ENCODE measurements at places on chromosomes 2 and 18.

DNA sequence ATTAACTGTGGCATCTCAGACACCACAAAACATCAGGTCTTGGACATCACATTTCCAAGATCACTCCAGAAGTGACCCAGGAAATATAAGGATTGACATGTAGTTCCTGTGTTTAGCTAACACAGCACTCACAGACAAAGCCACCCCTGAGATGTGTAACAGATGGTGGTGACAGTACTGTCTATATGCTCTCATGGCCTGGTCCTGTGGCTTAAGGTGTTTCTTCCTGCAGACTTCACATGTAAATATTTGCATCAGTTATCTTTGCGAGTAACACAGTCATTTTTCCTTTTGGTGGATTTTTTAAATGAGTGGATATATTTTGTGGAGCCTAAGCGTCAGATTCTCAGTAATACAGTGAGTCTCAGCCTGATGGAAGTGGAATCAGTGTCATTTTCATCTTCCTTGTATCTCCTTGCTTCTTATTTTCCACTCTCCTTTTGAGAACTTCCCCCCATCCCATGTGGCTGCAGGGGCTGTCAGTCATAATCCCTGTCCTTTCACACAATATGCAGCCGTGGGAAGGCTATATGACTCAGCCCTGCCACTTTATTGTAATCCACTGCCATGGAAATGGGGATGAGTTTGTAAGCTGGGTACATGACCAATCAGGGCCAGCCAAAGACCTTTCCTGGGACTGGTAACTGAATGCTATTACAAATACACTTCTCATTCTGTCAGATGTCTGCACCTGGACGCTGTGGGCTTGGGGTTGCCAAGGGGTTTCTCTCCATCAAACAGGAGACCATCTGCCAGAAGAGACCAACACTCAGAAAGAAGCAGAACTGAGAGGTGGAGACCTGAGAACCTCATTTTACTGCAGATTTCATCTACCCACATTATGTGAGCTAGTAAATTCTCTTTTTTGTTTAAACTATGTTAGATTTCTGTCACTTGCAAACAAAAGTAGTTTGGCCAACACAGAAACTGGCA is 74.3 kb downstream of the ICOS start:
- H3K27ac ChIP-seq, result no peak overlapping the region
- no peak overlapping the region for H3K4me3 ChIP-seq
- H3K36me3 ChIP-seq, result no peaks in the 10 kb centered on the region

GRCh38 chr2:134676960-134677359 is 41.8 kb downstream of the TMEM163 start:
- H3K27me3 ChIP-seq, result no peaks in the 10 kb centered on the region
- no peak overlapping the region for H3K4me3 ChIP-seq
- H3K27ac ChIP-seq, result no peak overlapping the region
- H3K4me1 ChIP-seq, result no peaks in the 10 kb centered on the region
- no peaks in the 10 kb centered on the region for H3K36me3 ChIP-seq

DNA sequence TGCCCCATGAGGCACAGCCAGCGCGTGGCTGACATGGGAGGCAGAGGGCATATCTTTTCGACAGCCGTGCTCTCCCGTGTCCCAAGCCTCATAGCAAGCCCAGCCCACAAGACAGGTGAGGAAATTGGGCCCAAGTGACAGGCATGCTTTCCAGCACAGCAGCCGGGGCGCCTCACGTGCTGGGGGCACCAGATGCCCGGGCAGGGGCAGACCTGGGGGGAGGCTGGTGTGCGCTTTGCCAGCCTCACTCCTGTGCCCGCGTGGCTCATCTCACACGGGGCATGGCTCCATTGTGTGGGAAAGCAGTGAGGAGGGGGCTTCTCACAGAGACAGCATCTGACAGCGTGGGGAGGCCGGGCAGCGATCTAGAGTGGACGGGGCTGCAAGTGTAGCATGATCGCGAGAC is 93.2 kb downstream of the USP40 start:
- H3K4me1 ChIP-seq, result no peaks in the 10 kb centered on the region
- no peak overlapping the region for H3K27ac ChIP-seq
- H3K4me3 ChIP-seq, result no peak overlapping the region
- H3K27me3 ChIP-seq, result no peaks in the 10 kb centered on the region
- no peak for DNase-seq

- DNase-seq, result no peak
- no peaks in the 10 kb centered on the region for H3K27me3 ChIP-seq
- no peaks in the 10 kb centered on the region for H3K36me3 ChIP-seq
- H3K4me3 ChIP-seq, result no peak overlapping the region
- H3K27ac ChIP-seq, result no peak overlapping the region
These were observed 168.1 kb upstream of the TACR1 start for GRCh38 chr2:75367401-75367800.

- H3K27me3 ChIP-seq, result no peaks in the 10 kb centered on the region
- no peak overlapping the region for H3K4me3 ChIP-seq
- no peaks in the 10 kb centered on the region for H3K36me3 ChIP-seq
These were observed 483.9 kb upstream of the DDX18 start for GRCh38 chr2:117330641-117331040.

DNA sequence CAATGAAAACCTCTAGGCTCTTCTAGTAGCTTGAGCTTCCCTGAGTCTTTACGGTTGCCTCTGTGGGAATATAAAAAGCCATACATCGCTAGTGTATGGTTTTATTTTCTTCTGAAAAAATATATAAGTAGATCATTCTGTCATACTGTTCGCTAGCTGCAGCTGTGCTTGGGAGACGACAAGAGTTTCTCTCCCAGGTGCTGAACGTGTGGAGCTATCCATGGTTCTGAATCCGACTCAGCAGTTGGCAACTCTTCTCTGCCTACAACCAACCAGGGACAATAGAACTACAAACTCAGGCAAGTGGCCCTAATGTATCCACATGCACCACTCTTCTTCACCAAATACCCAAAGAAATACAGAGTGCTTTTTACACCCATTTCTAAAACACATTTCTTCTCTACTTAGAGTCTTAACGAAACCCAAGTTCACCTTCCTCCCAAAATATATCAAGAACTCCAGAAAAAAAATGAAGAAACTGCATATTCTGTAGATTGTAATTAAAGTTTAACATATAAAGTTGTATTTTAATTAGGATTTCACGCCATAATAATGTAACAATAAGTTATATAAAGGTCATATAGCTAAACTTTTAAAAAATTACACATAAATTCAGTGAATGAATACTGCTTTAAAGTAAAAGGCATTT is 2.2 kb upstream of the KCNH7 start:
- no peak overlapping the region for H3K27ac ChIP-seq
- no peaks in the 10 kb centered on the region for H3K36me3 ChIP-seq
- H3K27me3 ChIP-seq, result peaks cover 39% of the 10 kb centered on the region

DNA sequence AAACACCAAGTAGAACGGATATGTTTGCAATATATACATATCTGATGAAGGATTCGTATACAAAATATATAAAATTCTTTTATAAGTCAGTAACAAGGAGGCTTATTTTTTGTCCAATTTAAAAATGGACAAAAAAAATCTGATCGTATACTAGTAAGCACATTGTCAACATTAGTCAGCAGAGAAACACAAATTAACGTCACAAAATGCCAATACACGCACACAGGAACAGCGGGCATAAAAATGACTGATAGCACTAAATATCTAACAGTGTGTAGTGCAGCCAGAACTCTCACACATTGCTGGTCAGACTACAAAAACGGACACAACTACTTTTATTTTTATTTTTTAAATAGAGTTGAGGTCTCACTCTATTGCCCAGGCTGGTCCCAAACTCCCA is 69.5 kb downstream of the LAMA1 start:
- no peaks in the 10 kb centered on the region for H3K4me1 ChIP-seq
- no peak overlapping the region for H3K27ac ChIP-seq
- no peaks in the 10 kb centered on the region for H3K27me3 ChIP-seq
- DNase-seq, result no peak
- no peak overlapping the region for H3K4me3 ChIP-seq

DNA sequence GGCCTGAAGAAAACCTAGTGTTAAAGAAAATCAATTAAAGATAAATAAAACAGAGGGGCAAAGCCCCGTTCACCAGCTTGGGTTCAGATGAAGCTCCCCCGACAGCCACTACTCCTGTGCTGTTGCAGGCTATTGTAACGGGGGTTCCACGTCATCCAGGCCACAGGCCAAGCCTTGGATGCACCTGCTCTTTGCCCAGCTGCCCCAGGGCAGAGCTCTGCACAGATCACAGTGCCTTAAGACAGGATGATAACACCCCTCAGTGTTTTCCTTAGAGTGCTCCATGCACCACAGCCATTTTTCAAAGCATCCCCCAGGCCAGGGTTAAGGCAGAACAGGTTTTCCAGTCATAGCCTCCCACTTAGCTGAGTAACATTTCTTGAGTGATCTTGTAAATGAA is 32.0 kb downstream of the FASTKD2 start:
- H3K36me3 ChIP-seq, result no peaks in the 10 kb centered on the region
- no peak overlapping the region for H3K27ac ChIP-seq
- H3K27me3 ChIP-seq, result no peaks in the 10 kb centered on the region
- no peak for DNase-seq
- H3K4me1 ChIP-seq, result no peaks in the 10 kb centered on the region

DNA sequence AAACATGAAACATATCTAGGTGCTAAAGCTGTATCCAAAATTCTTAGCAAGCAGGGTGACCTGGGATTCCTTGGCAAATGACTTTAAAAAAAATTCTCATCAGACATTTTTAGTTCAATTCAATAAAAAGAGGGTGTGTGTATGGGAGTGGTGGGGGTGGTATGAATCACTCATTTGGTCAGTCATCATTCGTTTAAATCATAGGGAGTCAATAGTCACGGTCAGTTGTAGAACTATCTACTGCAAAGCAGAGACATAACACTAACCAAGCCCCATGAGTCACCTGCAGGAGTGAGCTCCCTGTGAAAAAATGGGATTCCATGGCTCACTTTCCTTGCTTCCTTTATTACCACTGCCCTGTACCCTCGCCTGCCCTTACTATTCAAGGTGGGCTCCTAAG is 380.6 kb upstream of the TCF4 start:
- H3K27ac ChIP-seq, result no peak overlapping the region
- no peaks in the 10 kb centered on the region for H3K4me1 ChIP-seq
- H3K36me3 ChIP-seq, result no peaks in the 10 kb centered on the region
- H3K4me3 ChIP-seq, result no peak overlapping the region

DNA sequence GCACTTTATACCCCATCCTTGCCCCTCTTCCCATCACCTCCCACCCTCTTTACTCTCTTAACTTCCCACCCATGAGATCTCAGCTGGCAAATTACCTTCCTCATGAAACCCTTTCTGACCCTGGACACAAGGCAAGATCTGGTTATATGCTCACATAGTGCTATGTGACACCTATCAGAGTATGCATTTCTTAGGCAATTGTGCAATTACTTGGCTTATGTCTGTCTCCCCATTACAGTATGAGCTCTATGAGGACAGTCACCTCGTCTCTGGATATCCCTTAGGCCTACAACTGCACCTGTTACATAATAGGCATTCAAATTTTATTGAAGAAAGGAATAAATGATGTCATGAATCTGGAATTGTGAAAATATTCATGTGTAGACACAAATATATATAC is 91.4 kb downstream of the ZNF385B start:
- no peaks in the 10 kb centered on the region for H3K4me1 ChIP-seq
- H3K4me3 ChIP-seq, result no peak overlapping the region
- no peaks in the 10 kb centered on the region for H3K36me3 ChIP-seq
- DNase-seq, result no peak

DNA sequence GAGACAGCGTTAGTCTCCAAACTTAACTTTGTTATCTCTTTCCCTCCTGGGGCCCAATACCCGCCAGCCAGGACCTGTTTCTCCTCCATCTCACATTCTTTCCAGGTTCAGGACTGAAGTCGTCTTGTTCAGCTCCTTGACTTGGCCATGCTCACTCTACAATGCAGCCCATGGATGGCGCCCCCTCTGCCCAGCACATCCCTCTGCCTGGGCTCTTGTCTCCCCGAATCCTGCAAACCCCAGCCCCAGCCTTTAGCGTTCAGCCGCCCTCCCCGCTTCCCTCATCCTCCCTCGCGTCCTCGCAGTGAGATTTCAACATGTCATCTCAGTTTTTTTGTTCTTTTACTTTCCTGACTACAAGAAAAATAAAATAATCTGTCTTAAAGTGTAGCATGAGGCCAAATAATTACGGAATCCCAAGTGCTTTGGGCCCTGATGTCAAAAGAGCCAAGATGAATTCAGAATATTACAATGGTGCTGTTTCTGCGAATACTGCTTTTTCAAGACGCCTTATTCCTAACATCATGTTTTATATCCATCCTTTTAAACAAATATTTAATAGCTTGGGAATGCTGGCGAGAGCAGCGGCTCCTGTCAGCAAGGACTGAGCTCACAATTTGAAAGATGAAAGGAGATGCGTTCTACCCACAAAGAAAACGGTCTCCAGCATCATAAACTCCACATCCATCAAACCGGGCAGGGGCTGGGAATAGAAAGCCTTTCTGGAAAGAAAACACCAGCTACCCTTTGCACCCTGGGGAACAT is 1.0 kb downstream of the FAM178B start:
- no peak overlapping the region for H3K27ac ChIP-seq
- H3K4me3 ChIP-seq, result no peak overlapping the region
- no peak for DNase-seq
- no peaks in the 10 kb centered on the region for H3K4me1 ChIP-seq

DNA sequence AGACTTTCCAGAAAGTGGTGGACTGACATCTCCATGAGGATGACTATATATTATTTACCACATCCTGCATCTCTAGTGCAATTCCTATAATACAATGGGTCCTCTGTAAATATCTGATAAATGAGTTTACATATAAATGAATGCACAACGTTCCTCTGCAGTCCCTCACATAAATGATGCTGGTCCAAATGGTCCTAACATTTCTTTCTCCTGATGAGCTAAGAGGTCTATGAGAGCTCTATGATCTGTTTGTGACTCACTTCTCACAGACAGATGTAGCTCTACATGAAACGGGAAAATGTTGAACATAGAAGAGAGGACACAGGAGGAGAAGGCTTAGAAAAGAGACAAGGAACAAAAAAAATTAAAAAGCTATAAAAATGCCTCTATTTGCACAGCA is 201.2 kb upstream of the PIK3C3 start:
- no peaks in the 10 kb centered on the region for H3K27me3 ChIP-seq
- no peak for DNase-seq
- H3K27ac ChIP-seq, result no peak overlapping the region
- H3K4me1 ChIP-seq, result no peaks in the 10 kb centered on the region

DNA sequence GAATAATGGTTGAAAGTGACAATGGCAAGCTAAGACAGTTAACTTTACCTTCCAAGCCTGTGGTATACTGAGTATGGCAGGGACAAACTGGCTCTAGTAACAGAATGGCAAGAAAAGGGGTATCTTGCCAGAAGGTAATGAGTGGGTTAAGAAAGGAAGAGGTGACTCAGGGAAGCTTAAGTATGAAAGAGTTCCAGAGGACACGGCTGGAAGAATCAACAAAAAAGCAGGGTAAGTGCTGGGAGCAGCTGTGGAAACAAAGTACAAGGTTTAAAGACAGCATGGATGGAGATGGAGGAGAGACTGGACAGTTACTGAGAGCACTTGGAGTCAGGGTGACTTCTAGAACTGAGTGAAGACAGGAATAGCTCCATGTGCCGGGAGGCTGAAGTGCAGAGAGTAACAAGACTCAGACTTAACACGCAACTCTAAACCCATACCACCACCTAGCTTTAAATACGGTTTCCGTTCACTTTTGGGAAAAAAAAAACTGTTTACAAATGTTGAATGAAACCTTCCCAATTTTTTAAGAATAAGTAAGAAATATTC is 69.0 kb downstream of the REV1 start:
- no peak for DNase-seq
- H3K27me3 ChIP-seq, result no peaks in the 10 kb centered on the region
- no peak overlapping the region for H3K27ac ChIP-seq
- H3K4me1 ChIP-seq, result peaks cover 13% of the 10 kb centered on the region
- H3K36me3 ChIP-seq, result peaks cover 20% of the 10 kb centered on the region
- no peak overlapping the region for H3K4me3 ChIP-seq

Data from esophagus squamous epithelium (tissue), 5 donors.